ENCODE measurements at places on chromosomes 12 and 14. TPM values are rescaled to one million over a fixed set of nuclear protein-coding genes. Genes with fewer than 3 reads are reported as not detected.

TPPP2 gene
- polyA plus RNA-seq, result not detected

JPH4 gene
- polyA plus RNA-seq, result not detected

KRT74 gene
- not detected for polyA plus RNA-seq

APOLD1 gene
- 0.34 TPM for polyA plus RNA-seq

HHIPL1 gene
- polyA plus RNA-seq, result not detected

AQP5 gene
- polyA plus RNA-seq, result not detected

PTGER2 gene
- polyA plus RNA-seq, result 250 TPM

AKAP5 gene
- 5.8 TPM for polyA plus RNA-seq

ZDHHC22 gene
- polyA plus RNA-seq, result not detected

TIGAR gene
- 8.9 TPM for polyA plus RNA-seq

FLRT2 gene
- not detected for polyA plus RNA-seq

IL23A gene
- 0.21 TPM for polyA plus RNA-seq

SART3 gene
- polyA plus RNA-seq, result 21.5 TPM

IAPP gene
- not detected for polyA plus RNA-seq

DNAJC22 gene
- not detected for polyA plus RNA-seq

TRHDE gene
- polyA plus RNA-seq, result not detected

ABCC9 gene
- polyA plus RNA-seq, result not detected

MAPK1IP1L gene
- 50.0 TPM for polyA plus RNA-seq

GALNT8 gene
- not detected for polyA plus RNA-seq

YLPM1 gene
- polyA plus RNA-seq, result 4.8 TPM

A2M gene
- 1.3 TPM for polyA plus RNA-seq

PCBP2 gene
- 92.2 TPM for polyA plus RNA-seq

RNF212B gene
- polyA plus RNA-seq, result not detected

LRRK2 gene
- polyA plus RNA-seq, result 0.09 TPM

TOGARAM1 gene
- 12.7 TPM for polyA plus RNA-seq

CCDC59 gene
- polyA plus RNA-seq, result 74.4 TPM

GXYLT1 gene
- polyA plus RNA-seq, result 3.1 TPM

RPL10L gene
- not detected for polyA plus RNA-seq

EID3 gene
- 9.5 TPM for polyA plus RNA-seq

OR4K5 gene
- polyA plus RNA-seq, result not detected

KIAA0586 gene
- 10.1 TPM for polyA plus RNA-seq

DERA gene
- 47.2 TPM for polyA plus RNA-seq

AMHR2 gene
- not detected for polyA plus RNA-seq

MAP3K9 gene
- polyA plus RNA-seq, result 0.55 TPM

DLK1 gene
- polyA plus RNA-seq, result not detected

OR4K14 gene
- polyA plus RNA-seq, result not detected

THTPA gene
- 19.5 TPM for polyA plus RNA-seq

SPTB gene
- polyA plus RNA-seq, result not detected

BIN2 gene
- 353 TPM for polyA plus RNA-seq
